ENCODE measurements at places on chromosomes 4 and X.

DNA sequence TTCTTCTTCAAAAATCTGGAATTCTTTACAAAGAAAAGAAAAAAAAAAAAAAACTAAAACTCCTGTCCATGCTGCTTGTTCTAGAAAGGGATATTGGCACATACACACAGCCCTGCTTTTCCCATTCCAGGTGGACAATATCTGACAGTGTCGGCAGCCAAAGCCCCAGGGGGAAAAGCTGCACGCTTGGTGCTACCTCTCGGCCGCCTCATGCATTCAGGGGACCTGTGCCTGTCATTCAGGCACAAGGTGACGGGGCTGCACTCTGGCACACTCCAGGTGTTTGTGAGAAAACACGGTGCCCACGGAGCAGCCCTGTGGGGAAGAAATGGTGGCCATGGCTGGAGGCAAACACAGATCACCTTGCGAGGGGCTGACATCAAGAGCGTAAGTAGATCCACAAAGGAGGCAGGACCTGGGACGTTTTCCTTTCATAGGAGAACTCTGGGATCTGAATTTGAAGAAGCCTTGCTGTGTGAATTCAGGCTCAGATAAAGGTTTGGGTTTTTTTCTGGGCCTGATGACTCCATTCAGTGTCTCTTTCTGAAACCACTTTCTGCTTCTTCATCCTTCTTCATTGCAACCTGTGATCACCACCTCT, 71.9 kb downstream of the NPNT start:
- DNase-seq = no peak

GRCh38 chr4:30728311-30728710, 8.1 kb downstream of the PCDH7 start:
- DNase-seq = no peak

GRCh38 chr4:141121768-141122454, 11.4 kb downstream of the RNF150 start:
- no peak for DNase-seq

- DNase-seq = peak; percentile 30
These were observed 63.2 kb downstream of the CD40LG start for GRCh38 chrX:136711147-136711546.

GRCh38 chr4:40176602-40177001, 20.2 kb upstream of the RHOH start:
- no peak for DNase-seq

GRCh38 chr4:151417164-151417571, 8.2 kb downstream of the FHIP1A start:
- DNase-seq = no peak

- peak; percentile 87 for DNase-seq
These were observed 1.0 kb downstream of the OTUD4 start for GRCh38 chr4:145179281-145179860.

GRCh38 chrX:136659174-136659573, 11.2 kb downstream of the CD40LG start:
- DNase-seq = no peak

DNA sequence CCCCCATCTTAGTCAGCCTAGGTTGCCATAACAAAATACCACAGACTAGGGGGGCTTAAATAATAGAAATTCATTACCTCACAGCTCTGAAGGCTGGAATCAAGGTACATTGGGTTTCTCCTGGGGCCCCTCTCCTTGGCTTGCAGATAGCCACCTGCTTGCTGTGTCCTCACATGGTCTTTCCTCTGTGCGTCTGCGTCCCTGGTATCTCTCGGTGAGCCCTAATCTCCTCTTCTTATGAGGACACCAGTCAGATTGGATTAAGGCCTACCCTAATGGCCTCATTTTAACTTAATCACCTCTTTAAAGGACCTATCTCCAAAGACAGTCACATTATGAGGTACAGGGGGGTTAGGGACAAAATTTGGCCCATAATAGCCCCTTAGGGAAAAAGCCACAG, 98.0 kb downstream of the SH3KBP1 start:
- no peak for DNase-seq

DNA sequence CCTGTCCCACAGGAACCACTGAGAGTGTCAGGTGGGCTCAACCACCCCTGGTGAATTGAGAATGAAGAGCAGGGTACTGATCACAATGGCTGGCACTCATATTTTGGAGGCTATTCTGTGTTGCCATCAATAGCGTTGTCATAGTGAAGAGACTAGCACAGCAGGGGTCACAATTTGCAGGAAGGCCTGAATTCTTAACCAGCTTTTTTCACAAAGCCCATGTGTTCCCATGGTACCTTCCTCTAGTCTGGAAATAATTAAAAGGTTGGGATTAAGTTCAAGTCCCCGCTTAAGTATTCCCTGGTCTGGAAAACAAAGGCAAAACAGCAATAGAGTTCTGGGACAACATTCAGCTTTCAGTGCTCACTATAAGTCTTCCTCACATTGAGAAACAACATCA, 1051.7 kb downstream of the C4orf33 start:
- no peak for DNase-seq

All from stimulated activated CD4-positive, alpha-beta T cell treated with anti-CD3 and anti-CD28 coated beads, Interleukin-15, amount 100 ng/mL, for 24 hours (primary cell).